Heart right ventricle (tissue), 16 donors: ENCODE measurements at places on chromosomes 13 and 19.
A peak's percentile ranks its signal among the peaks of the same experiment; 100 is the strongest.

DNA sequence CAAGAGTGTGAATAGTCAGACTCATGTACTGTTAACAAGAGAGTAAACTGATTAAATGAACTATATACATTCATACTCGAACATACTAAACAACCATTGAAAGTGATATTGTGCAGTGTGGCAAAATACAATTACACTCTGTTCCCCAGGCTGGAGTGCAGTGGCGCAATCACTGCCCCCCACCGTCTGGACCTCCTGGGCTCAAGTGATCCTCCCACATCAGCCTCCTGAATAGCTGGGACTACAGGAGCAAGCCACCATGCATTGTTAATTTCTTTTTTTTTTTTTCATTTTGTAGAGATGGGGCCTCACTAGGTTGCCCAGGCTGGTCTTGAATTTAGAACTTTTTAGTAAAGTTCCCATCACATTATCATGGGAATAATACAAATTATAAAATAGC, 77.3 kb upstream of the LSM14A start:
- DNase-seq: no peak

GRCh38 chr13:65868099-65868498, 1362.0 kb downstream of the PCDH9 start:
- DNase-seq: no peak

DNA sequence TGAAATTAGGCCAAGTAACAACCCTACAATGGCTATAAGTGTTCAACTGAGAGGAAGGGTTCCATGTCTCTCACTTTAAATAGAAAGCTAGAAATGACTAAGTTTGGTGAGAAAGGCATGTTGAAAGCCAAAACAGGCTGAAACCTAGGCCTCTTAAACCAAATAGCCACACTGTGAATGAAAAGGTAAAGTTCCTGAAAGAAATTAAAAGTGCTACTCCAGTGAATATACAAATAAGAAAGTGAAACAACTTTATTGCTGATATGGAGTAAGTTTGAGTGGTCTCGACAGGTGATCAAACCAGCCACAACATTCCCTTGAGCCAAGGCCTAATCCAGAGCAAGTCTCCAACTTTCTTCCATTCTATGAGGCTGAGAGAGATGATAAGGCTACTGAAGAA, 209.6 kb downstream of the KLF12 start:
- no peak for DNase-seq

- DNase-seq: no peak
Observed at GRCh38 chr19:8148410-8149260, 757 bp downstream of the FBN3 start.

DNA sequence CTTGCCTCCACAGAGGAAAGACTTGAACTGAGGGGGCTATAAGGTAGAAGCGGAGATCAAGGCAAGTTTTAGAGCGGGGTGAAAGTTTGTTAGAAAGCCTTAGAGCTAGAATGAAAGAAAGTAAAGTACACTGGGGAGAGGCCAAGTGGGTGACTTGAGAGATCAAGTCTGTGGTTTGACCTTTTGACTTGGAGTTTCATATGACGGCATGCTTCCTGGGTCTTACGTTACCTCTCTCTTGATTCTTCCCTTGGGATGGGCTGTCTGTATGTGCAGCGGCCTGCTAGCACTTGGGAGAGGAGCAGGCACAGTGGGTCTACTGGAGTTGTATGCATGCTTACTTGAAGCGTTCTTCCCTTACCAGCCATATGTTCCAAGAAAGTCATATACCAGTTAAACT, 1768.5 kb downstream of the PCDH9 start:
- no peak for DNase-seq

GRCh38 chr13:74287724-74288169, 153.5 kb upstream of the KLF12 start:
- peak; percentile 65 for DNase-seq

DNA sequence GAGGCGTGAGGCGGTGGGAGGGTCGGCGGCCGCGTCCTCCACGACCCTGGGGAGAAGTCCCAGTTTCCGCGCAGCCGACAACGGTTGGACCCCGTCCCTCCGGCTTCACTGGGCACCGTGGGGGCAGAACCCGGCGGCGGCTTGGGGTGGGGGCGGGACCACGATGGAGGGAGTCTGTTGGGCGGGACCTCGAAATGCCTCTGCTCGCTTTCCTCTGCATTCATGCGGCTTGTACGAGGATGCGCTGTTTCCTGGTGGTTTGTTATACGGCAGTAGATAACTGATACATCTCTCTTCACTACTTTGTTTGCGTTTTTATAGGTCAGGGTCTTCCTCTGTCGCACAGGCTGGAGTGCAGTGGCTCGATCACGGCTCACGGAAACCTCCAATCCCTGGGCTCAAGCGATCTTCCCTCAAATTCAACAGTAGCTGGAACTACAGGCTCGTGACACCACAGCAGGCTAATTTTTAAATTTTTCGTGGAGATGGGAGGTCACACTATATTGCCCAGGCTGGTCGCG, 24.6 kb upstream of the ZNF846 start:
- DNase-seq: peak; percentile 63

- DNase-seq: no peak
Observed at GRCh38 chr13:67971291-67971690, 741.2 kb upstream of the PCDH9 start.

DNA sequence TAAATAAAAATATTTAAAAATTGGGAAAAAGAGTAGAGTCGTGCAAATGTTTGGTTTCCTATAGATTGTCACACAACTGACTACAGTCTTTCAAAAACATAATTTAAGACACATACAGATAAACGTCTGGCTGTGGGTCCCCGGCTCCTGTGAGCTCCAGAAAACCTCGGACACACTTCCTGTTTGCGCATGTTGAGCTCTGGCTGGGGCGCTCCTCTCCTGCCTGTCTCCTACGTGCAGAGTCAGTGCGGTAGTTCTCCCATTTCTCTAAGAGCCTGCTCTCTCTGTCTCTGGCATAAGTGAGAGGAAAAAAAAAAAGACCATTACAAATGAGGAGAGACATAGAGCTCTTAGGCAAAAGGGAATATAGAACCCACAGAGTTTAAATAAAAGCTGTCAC, 128.2 kb upstream of the OBI1 start:
- no peak for DNase-seq
